ENCODE measurements at places on chromosomes 13 and 19.

- no peak for DNase-seq
Measured at GRCh38 chr19:29418201-29418600, 107.6 kb upstream of the VSTM2B start.

GRCh38 chr19:5985098-5985783 is 7.3 kb upstream of the RANBP3 start:
- no peak for DNase-seq

GRCh38 chr13:40479196-40479845 is 187.1 kb downstream of the FOXO1 start:
- DNase-seq = no peak

- DNase-seq = no peak
Measured at GRCh38 chr13:28392428-28392827, 102.5 kb downstream of the FLT1 start.

DNA sequence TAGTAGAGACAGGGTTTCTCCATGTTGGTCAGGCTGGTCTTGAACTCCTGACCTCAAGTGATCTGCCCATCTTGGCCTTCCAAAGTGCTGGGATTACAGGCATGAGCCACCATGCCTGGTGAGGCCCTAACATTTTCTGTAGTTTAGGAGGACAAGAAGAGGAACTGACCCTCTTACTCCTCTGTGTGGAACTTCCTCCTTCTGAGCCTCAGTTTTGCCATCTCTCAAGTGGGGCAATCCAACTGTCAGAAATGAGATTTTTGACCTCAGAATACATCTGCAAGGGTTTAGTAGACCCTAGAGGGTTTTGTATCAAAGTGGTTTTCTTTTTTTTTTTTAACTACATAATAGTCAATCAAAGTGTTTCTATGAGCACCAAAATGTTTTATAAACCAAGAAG is 2.4 kb downstream of the DKKL1 start:
- DNase-seq = no peak

DNA sequence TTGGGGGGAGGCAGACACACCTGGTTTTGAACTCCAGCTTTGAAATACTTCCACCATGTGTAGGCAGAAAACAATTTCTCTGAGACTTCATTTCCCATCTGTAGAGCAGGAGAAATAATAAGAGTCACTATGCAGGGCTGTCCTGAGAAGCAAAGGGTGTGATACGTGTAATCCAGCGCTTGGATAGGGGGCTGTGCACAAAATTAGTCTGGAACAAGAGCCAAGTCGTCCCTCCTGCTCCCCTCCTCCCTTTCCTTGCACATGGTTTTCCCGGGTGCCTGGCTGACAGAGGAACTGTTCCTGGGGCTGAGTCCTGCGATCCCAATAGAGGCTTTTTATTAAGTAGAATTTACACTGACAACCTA is 29.6 kb upstream of the UBE2L5 start:
- DNase-seq = no peak

- no peak for DNase-seq
Measured at GRCh38 chr19:50702871-50703829, 16.5 kb downstream of the SHANK1 start.

DNA sequence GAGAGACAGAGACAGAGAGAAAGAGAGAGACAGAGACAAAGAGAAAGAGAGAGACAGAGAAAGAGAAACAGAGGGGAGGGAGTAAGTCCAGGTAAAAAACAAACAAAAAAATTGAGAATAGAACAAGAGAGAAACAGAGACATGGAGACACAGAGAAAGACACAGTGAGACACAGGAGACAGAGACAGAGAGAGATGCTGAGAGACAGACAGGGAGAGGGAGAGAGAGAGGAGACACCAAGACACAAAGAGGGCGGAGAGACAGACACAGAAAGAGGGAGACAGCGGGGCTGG is 5.8 kb upstream of the PROZ start:
- no peak for DNase-seq

DNA sequence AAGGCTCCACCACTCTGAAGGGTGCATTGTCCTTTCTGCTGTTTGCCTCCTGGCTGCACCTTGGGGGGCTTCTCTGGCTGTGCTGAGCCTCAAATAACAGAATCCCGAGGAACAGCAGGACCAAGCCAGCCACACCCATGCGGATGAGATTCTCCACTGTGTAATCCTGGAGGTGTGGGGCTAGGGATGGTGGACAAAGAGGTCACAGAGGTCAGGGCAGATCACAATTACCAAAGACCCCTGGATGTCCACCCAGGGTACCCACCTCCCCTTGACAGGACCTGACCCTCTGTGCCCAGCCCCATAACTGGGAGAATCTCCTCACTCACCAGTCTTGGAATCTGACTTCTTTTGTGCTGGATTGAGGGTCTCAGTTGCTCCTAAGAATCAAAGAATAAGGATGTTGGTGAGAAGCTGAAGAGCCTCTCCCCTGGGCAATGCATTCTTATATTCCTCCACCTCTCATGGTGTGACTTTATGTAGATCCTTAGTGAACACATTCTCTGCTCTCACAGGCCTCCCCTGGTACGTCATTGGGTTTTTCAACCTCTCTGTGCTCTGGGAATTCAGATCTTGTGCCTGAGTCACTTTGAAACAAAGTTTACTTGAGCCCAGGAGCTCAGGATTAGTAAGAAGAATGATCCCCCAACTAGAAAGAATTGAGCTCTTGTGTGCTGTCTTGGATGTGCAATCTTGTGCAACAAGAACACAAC is 5.2 kb downstream of the LILRA4 start:
- DNase-seq = no peak

- no peak for DNase-seq
Measured at GRCh38 chr19:35558400-35559280, 4.8 kb downstream of the ATP4A start.

DNA sequence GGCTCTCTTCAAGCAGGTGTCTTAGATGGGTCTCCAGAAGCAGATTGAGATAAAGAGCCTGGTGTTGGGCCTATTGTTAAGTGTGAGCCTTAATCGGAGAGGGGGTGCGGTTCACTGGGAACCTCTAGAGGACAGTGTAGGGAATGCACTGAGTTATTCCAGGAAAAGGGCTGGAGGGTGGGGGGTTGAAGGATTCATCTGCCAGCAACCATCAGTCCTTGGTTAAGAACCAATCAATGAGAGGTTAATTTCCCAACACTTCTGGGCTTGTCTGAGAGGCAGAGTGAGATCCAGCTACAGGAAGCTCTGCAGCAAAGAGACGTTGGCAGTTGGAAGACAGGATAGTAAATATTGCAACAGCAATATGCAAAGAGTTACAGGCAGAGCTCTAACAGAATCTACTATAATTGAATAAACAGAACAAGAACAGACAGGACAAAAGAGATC is 28.7 kb downstream of the CYP4F2 start:
- no peak for DNase-seq

GRCh38 chr13:68428292-68428691 is 1198.2 kb upstream of the PCDH9 start:
- DNase-seq = no peak

DNA sequence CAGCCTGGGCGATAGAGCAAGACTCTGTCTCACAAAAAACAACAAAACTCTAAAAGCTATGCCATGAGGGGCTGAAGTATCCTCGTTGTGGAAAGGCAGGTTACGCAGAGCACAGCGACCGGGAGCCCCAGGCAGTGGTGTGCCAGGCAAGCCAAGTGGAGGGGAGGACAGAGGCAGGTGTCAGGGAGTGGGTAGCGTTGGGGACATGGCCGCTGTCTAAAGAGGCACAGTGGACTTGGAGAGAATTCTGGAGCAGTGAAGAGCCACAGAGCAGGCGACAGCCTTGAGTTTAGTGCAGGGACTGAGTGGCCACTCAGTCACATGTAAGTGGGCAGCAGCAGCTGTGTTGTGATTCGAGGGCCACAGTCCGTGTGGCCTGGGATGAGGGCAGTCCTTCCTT is 541.7 kb downstream of the FGF9 start:
- no peak for DNase-seq

DNA sequence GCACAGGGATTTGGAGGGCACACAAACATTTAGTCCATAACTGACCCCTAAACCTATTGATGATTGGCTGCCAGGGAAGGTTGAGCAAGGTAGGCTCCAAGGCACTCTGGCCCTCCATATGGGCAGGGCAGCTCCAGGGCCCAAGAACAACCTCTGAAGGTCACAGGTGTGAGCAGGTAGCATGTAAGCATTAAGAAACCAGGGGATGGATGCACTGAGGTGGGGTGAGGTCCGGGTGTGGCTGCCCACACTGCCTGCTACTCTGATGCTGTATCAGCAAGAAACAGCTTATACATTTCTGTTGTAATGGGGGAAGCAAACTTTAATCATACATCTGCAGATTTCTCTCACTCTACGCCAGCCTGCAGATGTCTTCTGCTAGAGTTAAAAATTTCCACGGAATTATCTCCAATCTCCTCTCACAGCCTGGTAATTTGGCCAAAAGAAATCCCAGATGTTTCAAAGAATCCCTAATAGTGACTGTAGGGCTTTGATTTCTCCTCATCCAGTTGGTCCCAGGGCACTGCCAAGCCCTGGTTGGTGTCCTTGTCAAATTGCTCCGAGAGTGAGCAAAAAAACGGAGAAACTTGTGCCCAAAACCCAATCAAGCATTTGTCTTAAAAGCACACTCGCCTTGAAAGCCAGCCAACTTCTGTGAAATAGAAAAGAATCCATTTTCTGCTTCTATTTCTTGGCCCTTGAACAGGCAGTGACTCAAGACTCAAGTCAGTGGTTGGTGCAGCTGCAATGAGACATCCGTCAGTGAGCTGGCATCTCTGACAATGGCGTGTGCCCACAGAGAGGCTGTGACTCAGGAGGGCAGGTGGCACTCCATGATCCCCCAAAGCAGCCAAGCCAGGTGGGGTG is 72.5 kb upstream of the MRI1 start:
- no peak for DNase-seq

DNA sequence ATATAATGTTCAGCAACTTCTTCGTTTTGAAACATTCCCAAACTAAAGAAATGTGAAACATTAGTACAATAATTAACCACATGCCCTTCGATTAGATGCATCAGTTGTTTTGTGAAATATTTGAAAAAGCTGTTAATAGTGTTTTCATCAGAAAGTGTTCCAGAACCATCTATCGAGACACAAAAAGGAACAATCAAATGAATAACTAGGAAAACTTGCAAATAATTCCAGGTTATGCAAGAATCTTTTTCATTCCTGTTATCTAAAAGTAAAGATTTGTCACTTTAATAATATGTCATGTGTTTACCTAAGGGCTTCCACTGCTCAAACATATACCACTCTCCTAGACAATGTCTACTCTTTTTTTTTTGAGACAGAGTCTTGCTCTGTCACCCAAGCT is 904.2 kb upstream of the MIR17HG start:
- no peak for DNase-seq

- no peak for DNase-seq
Measured at GRCh38 chr19:38661136-38661535, 13.7 kb downstream of the ACTN4 start.

DNA sequence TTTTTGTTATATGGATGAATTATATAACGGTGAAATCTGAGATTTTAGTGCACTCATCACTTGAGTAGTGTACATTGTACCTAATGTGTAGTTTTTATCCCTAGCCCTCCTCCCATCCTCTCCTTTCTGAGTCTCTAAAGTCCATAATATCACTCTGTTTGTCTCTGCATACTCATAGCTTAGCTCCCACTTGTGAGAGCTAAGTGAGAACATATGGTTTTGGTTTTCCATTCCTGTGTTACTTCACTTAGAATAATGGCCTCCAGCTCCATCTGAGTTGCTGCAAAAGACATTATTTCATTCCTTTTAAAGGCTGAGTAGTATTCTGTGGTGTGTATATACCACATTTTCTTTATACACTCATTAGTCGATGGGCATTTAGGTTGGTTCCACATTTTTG is 94.0 kb downstream of the SLC10A2 start:
- DNase-seq = no peak

GRCh38 chr13:112341976-112342735 is 34.0 kb upstream of the SPACA7 start:
- no peak for DNase-seq

DNA sequence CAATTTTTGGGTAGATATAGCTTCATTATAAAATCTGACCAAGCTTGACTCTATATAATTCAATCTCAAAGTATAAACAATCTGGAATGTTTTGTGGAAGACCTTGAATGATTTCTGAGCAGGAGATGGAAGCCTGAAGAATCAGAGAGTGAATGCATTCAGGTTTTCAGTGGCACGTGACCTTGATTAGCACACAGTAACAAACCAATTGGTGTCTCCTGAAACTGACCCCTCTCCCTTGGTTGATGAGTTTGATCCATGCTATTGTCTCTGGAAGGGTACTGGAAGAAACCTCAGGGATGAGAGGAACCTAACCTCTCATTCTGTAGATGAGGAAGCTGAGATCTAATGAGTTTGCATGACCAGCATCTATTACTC is 39.6 kb downstream of the PCDH8 start:
- DNase-seq = no peak

DNA sequence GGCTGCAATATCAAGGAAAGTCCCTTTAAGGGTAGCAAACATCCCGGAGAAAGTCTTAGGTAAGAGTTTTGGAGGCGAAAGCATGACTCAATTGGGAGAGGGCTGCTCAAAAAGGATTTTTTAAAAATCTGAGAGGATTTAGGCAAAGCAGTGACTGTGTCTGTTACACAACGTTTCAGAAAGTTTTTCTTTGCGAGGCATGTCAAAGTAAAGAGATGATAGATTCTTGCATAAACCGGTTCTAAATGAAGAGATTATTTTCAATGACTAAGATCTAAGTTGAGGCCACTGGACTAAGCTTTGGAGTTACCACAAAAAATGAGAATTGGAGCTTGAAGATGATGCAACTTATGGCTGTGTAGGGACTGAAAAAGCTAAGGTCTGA is 43.7 kb upstream of the ENOX1 start:
- no peak for DNase-seq

GRCh38 chr13:23985060-23985459 is 87.8 kb upstream of the C1QTNF9B start:
- no peak for DNase-seq

DNA sequence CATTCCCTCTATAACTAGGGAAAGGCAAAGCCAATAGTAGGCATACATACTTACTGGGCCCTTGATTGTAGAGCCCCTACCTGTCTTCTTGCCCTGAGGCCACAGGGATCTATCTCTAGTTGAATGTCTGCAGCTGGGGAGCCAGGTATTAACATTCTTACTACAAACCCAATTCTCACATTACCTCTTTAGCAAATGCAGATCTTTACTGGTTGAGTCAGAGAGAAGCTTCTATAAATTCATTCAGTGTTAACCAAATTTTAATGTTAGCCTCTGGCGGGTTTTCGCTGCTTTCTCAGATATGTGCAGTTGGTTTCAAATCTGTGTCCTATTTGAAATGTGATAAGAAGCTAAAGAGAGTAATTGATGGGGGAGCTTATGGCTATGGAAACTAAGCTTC is 43.2 kb downstream of the SERTM1 start:
- DNase-seq = no peak

Data from NCI-H1436 treated with DMSO at 0.1 percent for 48 hours (cell line).